NCI-H510A treated with DMSO at 0.1 percent for 48 hours (cell line): ENCODE measurements at places on chromosomes 4 and X.

DNA sequence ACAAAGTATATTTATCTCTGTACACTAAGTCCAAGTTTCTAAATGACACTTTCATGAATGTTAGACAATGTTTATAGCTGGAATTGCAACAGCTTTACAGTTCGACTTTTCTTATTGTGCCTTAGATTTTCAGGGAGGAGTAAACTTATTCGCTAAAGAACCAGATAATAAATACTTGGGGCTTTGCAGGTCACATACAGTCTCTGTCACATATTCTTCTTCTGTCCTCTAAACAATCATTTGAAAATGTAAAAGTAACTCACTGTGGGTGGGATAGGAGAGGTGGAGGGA, 132.6 kb downstream of the SPRY1 start:
- no peak for DNase-seq

- DNase-seq: no peak
These were observed 9.9 kb upstream of the GABRE start for GRCh38 chrX:151984328-151984727.

- peak; percentile 46 for DNase-seq
These were observed 22.4 kb upstream of the CLTRN start for GRCh38 chrX:15686818-15687685.

GRCh38 chr4:99518601-99519295, 7.9 kb downstream of the C4orf17 start:
- DNase-seq: no peak

- DNase-seq: peak; percentile 52
These were observed at the start of gene QDPR for GRCh38 chr4:17511950-17512795. TSS of gene QDPR (minus strand) at chr4:17512090. CDS start at chr4:17512054, 36 bp downstream.

DNA sequence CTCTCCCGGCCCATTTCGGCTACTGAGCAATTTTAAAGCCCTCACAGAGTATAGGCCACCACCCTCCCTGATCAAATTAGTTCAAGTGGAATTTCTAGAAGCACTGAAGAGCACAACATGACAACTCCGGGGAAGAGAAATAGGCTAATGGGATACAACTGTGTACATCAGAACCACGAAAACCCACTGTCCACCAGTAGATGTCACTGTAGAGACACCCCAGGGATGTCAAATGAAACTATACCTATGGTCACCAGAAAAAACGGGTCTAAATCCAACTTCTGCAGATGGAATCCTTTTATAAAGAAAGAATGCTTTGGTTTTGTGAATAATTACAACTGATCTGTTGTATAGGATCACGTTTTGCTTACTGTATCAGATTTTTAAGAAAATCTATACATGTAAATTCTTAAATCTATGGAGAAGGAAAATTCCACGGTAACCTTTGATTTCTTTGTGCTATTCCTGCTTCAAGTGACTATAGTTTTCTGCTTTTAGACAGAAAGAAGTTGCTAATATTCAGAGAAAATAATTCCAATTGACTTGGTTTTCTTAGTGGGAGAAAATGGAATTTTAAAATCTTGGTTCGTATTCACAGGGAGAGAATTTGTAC, 29.5 kb upstream of the MAP3K15 start:
- DNase-seq: peak; percentile 26

DNA sequence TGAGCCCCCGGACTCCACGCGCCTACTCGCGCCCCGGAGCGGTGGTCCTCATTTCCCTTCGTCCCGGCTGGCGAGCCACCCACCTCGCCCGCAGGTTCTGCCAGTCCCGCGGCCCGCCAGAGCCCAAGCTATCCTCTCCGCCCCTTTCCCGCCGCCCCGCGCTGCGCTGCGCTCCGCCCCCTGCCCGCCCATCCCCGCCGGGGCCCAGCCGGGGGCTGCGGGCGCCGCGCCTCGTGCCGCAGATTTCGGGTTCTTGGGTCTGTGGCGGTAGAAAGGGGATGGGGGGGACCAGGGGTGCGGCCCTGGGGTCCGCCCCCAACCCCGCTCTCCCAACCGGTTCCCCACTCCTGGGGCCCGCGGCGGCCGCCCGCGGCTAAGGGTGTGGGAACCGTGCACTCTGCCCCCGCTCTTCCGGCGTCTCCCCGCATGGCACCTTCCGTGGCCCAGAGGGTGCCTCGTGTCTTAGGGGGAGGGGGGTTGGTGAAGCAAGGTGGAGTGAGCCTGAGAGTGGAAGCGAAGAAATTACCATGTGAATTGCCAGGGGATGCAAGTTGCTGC, 650.8 kb upstream of the DIPK2B start:
- peak; percentile 30 for DNase-seq

GRCh38 chr4:138290805-138291204, 48.7 kb upstream of the SLC7A11 start:
- no peak for DNase-seq

DNA sequence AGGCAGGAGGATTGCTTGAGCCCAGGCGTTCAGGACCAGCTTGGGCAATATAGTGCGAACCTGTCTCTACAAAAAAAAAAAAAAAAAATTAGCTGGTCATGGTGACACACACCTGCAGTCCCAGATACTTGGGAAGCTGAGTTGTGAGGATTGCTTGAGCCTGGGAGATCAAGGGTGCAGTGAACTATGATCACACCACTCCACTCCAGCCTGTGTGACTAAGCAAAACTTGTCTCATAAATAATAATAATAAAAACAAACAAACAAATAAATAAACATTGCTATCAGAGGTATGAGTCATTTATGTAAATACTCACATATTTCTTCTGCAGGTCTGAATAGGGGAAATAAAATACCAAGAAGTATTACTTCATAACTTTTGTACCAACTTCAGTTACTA, 1372.7 kb upstream of the AGA start:
- DNase-seq: no peak

DNA sequence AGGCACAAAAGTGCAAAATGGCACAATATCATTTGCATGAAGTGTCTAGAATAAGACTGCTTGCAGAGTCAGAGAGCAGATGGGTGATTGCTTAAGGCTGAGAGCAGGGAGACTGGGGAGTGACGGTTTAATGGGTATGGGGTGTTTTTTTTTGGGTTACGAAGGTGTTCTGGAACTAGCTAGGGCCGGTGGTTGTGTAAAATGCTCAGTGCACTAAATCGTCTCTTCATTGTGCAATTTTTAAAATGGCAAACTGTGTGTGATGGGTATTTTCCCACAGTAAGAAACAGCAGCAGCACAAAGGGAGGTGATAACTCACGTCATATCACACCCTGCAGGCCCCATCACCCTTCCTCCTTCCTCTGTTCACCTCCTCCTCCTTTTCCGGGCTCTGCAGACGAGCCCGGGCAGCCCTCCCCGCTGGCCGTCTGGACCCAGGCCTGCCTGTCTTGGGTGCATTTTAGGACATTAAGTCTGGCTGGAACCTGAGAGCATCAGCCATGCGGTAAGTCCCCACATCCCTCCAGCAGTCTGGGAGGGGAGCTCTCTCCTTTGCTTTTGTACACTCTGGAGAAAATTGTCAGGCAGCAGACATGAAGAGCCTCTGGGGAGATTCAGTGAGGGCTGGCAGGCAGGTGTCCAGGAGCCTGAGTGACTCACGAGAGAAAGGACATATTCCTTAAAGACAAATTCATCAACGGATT, 42.7 kb downstream of the ASMT start:
- DNase-seq: peak; percentile 59

DNA sequence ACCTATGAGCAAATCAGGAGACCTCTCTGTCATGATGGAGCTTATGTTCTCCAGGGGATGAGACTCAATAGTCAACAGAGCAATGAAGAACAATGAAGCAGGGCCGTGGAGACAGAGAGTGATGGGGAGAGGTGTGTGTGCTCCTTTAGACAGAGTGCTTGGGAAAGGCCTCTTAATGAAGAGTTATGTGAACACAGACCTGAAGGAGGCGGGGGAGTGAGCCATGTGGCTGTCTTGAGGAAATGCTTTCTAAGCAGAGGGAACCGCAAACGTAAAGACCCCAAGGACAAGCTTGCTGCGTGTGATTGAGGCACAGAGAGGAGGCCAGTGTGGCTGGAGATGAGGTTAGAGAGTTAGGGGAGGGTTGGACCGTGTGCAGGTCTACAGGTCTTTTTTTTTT, 53.1 kb downstream of the CHRNA9 start:
- DNase-seq: no peak

DNA sequence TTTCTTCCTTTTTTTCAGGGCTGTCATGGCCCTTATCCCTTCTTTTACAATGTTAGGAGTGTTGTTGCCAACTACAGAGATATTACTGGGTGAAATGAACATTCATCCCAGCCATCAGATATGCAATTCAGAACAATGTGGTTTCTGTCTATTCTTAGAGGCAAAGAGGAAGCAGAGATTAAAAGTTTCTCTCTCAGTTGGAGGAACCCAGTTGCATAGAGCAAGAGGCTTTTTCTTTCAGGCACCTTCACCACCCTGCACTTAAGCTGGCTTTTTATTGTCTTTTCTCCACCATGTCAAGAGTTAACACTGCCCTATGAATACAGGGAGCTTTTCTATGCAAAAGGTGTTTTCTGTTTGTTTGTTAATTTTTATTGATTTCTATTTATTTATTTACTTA, 1559.6 kb upstream of the IGFBP7 start:
- no peak for DNase-seq

GRCh38 chr4:61805227-61805626, 605.1 kb downstream of the ADGRL3 start:
- DNase-seq: no peak

DNA sequence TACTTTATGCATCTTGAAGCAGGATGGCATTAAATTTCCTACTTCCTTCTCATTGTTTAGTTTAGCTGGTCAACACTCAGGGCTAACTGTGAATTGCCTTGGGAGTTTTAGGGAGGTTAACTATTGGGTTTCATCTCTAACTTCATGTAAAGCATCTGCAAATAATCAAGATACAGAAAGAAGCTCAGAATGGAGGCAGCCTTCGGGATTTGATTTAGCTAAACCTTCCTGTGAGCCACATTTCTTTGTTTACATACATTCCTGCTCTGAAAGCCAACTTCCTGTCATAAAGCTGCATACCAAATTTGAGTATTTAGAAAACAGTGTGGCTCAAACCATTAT, 131.7 kb upstream of the PCDH18 start:
- peak; percentile 25 for DNase-seq

- peak; percentile 27 for DNase-seq
These were observed 357.2 kb upstream of the FAM241A start for GRCh38 chr4:111788099-111788498.

DNA sequence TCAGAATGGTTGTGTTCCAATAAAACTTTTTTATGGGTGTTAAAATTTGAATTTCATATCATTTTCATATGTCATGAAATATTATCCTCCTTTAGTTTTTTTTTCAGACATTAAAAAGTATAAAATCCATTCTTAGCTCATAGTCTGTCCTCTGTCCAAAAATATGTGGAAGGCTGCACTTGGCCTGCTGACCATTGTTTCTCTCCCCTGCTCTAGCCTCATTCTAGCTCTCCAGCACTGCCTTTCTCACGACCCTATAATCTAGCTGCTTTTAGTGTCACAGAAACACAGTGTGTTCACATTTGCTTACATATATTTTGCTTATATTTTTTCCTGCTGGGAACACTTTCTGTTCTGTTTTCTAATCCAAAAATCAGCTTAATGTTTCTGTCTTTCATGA, 165.0 kb upstream of the ANK2 start:
- DNase-seq: no peak

DNA sequence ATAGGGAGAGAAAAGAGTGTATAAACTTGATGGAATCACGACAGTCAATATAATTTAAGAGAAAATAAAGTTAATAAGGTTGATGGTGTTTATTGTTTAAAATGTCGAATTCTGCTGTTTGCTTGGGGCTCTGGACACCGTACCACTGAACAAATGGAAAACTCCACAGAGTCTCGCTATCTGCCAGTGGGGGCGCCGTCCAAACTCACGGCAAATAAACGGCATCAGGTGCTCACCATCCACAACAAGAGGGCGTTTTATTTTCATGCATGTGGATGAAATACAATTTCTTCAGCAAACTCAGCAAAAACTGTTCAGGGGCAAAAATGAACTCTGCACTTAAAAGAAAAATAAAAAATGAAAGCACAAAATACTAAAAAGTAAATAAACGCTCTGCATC, 46.6 kb upstream of the FAM47C start:
- peak; percentile 32 for DNase-seq

GRCh38 chrX:151694661-151695582, at the start of gene PRRG3:
TSS of gene PRRG3 (plus strand) at chrX:151695458. CDS start at chrX:151698815, 3,357 bp downstream.
- DNase-seq: no peak

DNA sequence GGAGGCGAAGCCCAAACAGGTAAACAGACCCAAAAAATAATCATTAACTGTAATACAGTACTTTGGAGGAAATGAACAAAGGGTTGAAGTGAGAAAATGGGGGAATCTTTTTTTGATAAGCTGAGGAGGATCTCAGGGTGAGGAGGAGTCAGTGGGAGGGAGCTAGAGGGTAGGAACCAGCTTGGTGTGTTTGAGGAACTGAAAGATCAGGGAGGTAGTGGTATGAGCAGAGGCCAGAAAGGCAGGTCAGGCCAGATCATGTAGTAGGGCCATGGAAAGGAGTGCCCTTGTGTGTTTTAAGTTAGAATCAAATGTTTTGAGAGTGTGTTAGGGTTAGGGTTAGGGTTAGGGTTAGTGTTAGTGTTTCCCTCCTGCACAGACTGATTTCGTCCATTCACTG, 48.8 kb downstream of the PPP2R2C start:
- no peak for DNase-seq

- no peak for DNase-seq
These were observed 5.7 kb downstream of the ARL13A start for GRCh38 chrX:100975212-100975611.

DNA sequence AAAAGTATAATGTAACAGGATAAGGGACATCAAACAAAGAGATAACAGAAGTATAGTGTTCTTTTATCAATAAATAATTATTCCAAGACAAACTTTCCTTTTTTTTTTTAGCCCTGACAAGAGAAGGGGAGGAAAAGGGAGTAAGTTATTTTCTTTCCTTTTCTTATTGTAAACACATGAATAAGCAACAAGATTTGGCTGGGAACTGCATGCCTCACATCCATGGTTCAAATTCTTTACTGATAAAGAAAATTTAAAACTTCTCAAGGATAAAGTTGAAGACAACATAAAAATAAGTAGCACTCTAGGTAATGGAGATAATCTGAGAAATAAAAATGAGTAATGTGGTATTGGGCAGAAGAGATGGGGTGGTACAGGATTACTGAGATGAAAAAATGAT, 71.6 kb downstream of the NEK1 start:
- DNase-seq: no peak

DNA sequence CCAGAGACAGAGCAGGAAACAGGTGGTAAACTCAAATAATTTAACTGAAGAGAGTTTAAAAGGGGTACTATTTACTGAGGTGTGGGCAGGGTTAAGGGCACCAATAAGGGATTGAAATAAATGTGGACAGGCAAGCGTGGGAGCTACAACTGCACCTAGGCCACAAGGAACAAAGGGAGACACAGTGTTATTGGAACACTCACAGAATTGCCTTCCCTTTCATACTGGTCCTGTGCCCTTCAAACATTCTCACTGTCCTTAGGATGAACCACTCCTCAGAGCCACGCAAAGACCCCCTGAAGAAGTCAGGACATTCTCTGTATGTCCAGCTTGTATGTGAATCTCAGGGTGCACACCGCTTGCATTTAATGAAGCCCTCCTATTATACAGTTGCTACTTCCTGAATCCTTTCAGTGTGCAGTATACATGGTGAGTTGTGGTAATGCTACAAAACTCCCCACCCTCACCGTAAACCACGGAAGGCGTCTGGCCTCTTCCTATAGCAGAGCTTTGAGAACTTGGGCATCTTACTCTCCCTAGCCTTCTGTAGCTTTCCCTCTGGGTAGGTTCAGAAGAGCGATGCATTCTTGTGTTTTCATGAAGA, 9.6 kb upstream of the MRPL1 start:
- DNase-seq: peak; percentile 22
